ENCODE measurements at places on chromosomes 2 and 18. TPM values are rescaled to one million over a fixed set of nuclear protein-coding genes. Genes with fewer than 3 reads are reported as not detected.
A peak's percentile ranks its signal among the peaks of the same experiment; 100 is the strongest.

DNA sequence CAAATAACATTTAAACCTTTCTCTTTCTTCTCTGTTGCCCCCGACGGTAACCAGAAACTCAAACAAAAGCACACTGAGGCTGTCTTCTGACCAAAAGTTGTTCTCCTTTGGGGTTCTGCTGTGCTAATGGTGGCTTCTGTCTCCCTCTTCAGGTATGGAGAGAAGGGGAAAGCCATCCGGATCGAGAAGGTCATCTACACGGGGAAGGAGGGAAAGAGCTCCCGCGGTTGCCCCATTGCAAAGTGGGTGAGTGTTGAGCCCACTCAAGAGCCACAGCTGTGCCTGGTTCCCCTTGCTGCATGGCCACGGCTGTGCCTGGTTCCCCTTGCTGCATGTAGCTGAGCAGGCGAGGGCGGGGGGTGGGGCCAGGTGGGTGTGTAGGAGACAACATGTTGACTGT, 67.4 kb downstream of the BOLA3 start:
- no peaks in the 10 kb centered on the region for H3K27me3 ChIP-seq
- H3K4me3 ChIP-seq = no peak overlapping the region
- H3K27ac ChIP-seq = no peak overlapping the region
- H3K36me3 ChIP-seq = no peaks in the 10 kb centered on the region
- H3K4me1 ChIP-seq = peaks cover 10% of the 10 kb centered on the region
- DNase-seq = peak; percentile 11

DNA sequence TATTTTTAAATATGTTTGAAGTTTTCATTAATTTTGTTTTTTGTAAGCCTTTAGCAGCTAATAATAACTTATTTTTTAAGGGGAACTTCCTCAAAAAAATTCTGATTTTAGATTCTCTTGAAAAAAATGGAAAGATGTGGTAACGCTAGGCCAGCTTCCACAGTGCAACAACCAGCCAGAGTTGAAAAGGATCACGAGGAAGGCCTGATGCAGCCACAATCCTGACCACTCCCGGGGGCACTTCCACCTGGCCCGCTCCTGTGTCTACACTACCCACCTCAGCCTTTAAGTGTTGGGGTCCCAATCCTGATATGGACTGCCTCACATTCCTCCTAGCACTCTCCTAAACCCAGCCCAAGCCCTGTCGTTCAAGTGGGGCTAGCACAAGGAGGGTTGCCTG, 101.1 kb downstream of the TMEM17 start:
- no peaks in the 10 kb centered on the region for H3K4me1 ChIP-seq
- H3K27ac ChIP-seq = no peak overlapping the region
- no peak overlapping the region for H3K4me3 ChIP-seq
- H3K36me3 ChIP-seq = no peaks in the 10 kb centered on the region
- no peak for DNase-seq
- H3K27me3 ChIP-seq = no peaks in the 10 kb centered on the region

DNA sequence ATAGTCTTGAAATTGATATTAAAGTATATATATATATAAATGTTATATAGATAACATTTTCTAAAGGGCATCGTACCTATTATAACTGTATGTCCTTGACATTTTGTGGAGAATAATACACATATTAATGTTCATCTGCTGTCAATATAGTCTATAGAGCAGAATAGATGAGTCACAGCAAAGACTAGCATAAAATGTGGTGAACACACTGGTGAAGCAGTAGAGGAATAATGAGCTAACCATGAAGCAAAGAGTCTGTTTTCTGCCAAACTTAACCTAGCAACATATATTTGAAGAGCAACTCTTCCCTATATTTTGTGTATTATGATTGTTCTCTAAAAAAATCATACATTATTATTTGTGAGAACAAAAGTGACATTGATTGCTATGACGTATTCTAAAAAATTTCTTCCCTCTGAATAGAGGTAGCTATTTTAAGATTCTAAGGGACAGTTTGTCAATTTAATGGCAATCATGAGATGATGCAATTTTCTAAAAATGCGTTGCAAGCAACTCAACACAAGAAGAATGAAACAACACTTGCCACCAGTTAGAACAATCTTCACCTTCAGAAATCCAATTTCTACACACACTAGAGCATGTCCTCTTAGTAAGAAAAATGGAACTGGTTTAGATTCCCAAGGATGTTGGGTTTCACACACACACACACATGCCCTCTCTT, 22.0 kb downstream of the DOCK10 start:
- no peak for DNase-seq
- no peaks in the 10 kb centered on the region for H3K36me3 ChIP-seq
- H3K4me3 ChIP-seq = no peak overlapping the region
- H3K27me3 ChIP-seq = no peaks in the 10 kb centered on the region
- H3K4me1 ChIP-seq = no peaks in the 10 kb centered on the region

DNA sequence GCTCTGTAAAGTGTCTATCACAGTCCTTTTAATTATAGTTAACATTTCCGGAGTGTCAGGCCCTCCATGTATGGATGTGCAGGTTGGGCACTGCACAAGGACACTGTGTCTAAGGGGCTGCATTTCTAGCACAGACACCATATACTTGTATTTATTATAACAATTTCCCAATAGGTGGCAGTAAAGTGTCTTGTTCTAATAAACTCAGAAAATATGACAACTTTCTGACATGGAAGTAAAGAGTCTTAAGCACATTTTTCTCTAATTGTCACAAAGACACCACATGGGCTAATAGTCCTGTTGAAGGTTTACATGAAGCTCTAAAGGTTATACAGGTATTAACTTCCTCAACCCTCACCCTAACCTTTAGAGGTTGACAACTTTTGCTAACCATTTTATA, 156.6 kb downstream of the DYSF start:
- peak; percentile 32 for DNase-seq
- no peaks in the 10 kb centered on the region for H3K36me3 ChIP-seq
- H3K27ac ChIP-seq = no peak overlapping the region
- H3K4me3 ChIP-seq = no peak overlapping the region

GRCh38 chr2:72757177-72757775, 68.6 kb downstream of the EXOC6B start:
- no peak overlapping the region for H3K27ac ChIP-seq
- no peaks in the 10 kb centered on the region for H3K27me3 ChIP-seq
- DNase-seq = peak; percentile 12
- no peaks in the 10 kb centered on the region for H3K36me3 ChIP-seq
- H3K4me3 ChIP-seq = no peak overlapping the region

GRCh38 chr2:240565333-240566202, 2.7 kb upstream of the RNPEPL1 start:
- H3K27ac ChIP-seq = peak overlapping the region; percentile 27
- no peaks in the 10 kb centered on the region for H3K36me3 ChIP-seq
- peaks cover 26% of the 10 kb centered on the region for H3K4me1 ChIP-seq
- DNase-seq = peak; percentile 71

- H3K4me1 ChIP-seq = peaks cover 2% of the 10 kb centered on the region
- H3K4me3 ChIP-seq = no peak overlapping the region
- no peaks in the 10 kb centered on the region for H3K36me3 ChIP-seq
- H3K27me3 ChIP-seq = no peaks in the 10 kb centered on the region
Observed at GRCh38 chr2:189375842-189376241, 65.4 kb upstream of the WDR75 start.

DNA sequence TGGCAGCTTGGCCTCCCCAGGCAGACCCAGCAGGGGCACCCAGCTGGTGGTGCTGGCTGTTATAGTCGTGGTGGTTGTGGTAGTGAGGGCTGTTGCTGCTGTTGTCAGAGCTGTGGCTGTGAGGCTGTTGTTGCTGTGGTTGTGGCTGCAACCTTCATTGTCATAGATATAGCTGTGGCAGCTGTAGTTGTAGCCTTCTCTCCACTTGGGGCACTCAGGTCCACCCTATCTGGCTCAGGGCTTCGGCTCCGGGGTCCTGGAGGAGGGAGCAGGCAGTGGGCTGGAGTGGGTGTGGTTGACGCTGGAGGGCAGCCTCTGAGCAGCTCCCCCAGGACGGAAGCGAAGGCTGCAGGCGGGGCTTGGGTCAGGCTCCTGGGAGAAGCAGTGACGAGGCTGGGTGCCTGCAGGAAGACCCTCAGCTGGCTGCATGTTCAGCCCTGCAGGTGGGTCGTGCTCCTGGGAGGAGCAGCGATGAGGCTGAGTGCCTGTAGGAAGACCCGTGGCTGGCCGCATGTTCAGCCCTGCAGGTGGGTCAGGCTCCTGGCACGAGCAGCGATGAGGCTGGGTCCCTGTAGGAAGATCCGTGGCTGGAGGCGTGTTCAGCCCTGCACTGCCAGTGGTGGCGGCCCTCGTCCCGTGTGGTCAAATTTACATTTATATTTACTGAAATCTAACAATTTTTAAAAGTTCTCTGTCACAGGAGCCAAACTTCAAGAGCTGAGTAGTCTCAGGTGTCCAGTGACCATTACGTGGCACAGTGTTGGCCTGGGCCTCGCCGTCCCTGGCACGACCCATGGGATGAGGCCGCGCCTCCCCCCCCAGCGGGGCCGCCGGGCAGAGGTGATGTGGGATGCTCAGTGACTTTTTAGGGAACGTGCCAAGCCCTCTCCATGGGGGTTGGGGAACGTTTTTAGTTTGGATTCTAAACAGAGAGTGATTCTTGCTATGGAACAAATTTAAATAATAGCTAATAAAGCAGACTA, 79.2 kb upstream of the PXDN start:
- H3K4me3 ChIP-seq = no peak overlapping the region
- H3K27ac ChIP-seq = no peak overlapping the region
- peaks cover 5% of the 10 kb centered on the region for H3K27me3 ChIP-seq
- H3K36me3 ChIP-seq = no peaks in the 10 kb centered on the region
- no peaks in the 10 kb centered on the region for H3K4me1 ChIP-seq

GRCh38 chr2:42429352-42429751, 64.4 kb downstream of the KCNG3 start:
- DNase-seq = no peak
- H3K4me1 ChIP-seq = no peaks in the 10 kb centered on the region
- no peaks in the 10 kb centered on the region for H3K36me3 ChIP-seq
- no peak overlapping the region for H3K4me3 ChIP-seq
- no peak overlapping the region for H3K27ac ChIP-seq

- no peak overlapping the region for H3K27ac ChIP-seq
- H3K4me3 ChIP-seq = no peak overlapping the region
- no peaks in the 10 kb centered on the region for H3K36me3 ChIP-seq
- H3K4me1 ChIP-seq = no peaks in the 10 kb centered on the region
- DNase-seq = no peak
- H3K27me3 ChIP-seq = no peaks in the 10 kb centered on the region
Observed at GRCh38 chr18:43994381-43994780, 686.3 kb upstream of the SETBP1 start.

- no peak overlapping the region for H3K27ac ChIP-seq
- peaks cover 4% of the 10 kb centered on the region for H3K4me1 ChIP-seq
- peak; percentile 74 for DNase-seq
- no peak overlapping the region for H3K4me3 ChIP-seq
- no peaks in the 10 kb centered on the region for H3K36me3 ChIP-seq
Observed at GRCh38 chr2:215439980-215440512, 4.2 kb upstream of the FN1 start.

DNA sequence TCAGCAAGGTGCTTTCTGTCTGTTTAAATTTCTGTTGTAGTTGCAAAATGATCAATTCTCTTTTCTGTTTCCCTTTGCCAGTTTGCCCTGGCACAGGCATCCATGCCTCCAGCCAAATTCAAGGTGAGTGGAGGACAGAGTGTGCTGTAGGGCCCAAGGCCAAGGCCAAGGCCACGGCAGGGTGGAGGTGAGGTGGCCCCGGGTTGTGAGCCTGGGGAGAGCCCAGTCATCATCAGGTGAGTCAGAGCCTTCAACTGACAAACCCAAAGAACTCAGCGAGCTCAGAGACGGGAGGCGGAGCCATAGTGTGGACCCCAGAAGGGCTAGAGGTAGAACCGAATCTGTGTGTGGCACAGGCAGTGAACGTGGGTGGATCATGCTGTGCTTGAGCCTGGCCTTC, 55.7 kb downstream of the BCL2L11 start:
- DNase-seq = no peak
- H3K4me1 ChIP-seq = no peaks in the 10 kb centered on the region
- peaks cover 10% of the 10 kb centered on the region for H3K27me3 ChIP-seq
- no peak overlapping the region for H3K4me3 ChIP-seq
- H3K36me3 ChIP-seq = no peaks in the 10 kb centered on the region

- no peak overlapping the region for H3K27ac ChIP-seq
- H3K4me3 ChIP-seq = no peak overlapping the region
- H3K4me1 ChIP-seq = no peaks in the 10 kb centered on the region
- no peaks in the 10 kb centered on the region for H3K36me3 ChIP-seq
- H3K27me3 ChIP-seq = peaks cover 5% of the 10 kb centered on the region
- peak; percentile 36 for DNase-seq
Observed at GRCh38 chr2:219344751-219345430, 12.3 kb upstream of the RESP18 start.

DNA sequence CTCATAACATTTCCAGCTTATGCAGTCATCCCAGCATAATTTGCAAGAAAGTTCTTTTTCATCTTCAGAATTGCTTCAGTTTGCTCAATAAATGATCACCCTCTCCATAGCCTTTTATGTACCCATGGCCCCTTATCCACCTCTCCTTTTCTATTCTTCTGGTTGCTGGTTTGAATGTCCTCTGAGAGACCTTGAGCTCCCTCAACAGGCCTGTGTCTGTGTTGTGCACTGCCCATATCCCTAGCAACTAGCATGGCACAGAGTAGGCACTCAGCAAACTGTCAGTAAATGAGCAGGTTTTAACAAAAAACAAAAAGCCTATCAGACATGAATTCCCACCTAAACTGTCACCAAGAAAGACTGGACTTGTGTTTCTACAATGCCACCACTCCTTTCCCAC, 160.5 kb downstream of the AKAIN1 start:
- H3K4me1 ChIP-seq = no peaks in the 10 kb centered on the region
- H3K36me3 ChIP-seq = no peaks in the 10 kb centered on the region
- no peaks in the 10 kb centered on the region for H3K27me3 ChIP-seq
- no peak for DNase-seq

DNA sequence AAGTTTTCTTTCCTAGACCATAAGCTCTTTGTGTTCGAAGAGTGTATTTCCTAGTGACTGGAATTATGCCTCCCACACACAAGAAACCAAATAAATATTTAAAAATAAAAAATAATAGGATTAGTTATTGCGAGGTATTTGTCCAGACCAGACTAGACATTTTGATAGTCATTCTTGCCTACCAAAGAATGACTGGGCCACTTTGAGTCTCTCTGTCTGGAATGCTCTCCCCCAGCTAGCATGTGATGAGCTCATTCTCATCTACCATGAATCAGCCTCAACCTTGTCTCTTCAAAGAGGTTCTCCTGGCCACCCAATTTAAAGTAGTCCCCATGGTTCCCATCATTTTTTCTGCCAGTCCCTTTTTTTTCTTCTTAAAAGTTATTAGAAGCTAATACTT, 13.9 kb upstream of the DSC1 start:
- no peaks in the 10 kb centered on the region for H3K4me1 ChIP-seq
- peak; percentile 66 for DNase-seq
- H3K36me3 ChIP-seq = no peaks in the 10 kb centered on the region
- H3K4me3 ChIP-seq = no peak overlapping the region
- no peak overlapping the region for H3K27ac ChIP-seq

Gene ZNF24
- 31.8 TPM for total RNA-seq

Gene CRYGD
- total RNA-seq = not detected

Gene GTF2A1L
- 3.3 TPM for total RNA-seq

Gene PDE1A
- total RNA-seq = 6.7 TPM

Gene XDH
- under 0.01 TPM for total RNA-seq

Gene RMC1
- total RNA-seq = 22.1 TPM

Gene IL36B
- not detected for total RNA-seq

Measured in fibroblast of lung (primary cell).